CD8-positive, alpha-beta memory T cell (primary cell): ENCODE measurements at places on chromosomes 6 and 20.

DNA sequence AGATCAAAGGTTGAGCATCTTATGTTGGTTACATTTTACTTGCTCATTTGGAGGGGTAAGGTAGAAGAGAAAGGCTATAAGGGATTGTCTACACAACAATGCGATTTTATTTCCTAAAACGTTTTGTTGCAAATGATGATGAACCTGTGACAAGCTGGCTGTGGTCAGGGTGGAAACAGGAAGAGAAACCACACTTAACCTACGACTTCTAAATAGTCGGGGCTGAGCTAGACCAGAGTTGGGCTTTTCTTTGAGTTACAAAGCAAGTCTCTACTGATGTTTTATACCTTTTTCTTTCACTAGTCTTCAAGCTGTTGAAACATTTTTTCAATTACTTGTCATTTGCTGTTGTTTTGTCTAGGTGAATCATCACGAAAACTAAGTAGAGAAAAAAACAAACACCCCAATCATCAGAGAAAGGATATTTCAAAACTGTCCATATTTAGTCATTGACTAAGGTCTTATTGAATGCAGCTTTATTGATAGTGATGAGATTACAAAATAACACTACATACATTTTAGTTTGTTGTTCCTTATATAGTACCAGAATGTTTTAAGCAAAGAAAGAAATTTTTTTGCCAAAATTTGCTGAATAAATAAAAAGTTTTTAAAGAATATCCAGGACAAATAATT, 18.0 kb downstream of the KLHL31 start:
- no peaks in the 10 kb centered on the region for H3K27me3 ChIP-seq
- no peaks in the 10 kb centered on the region for H3K36me3 ChIP-seq
- peak overlapping the region; percentile 7 for H3K4me3 ChIP-seq
- peaks cover 30% of the 10 kb centered on the region for H3K4me1 ChIP-seq
- H3K27ac ChIP-seq = peak overlapping the region; percentile 39
- peak; percentile 59 for DNase-seq

- H3K27me3 ChIP-seq = peaks cover 6% of the 10 kb centered on the region
- DNase-seq = no peak
- H3K4me1 ChIP-seq = no peaks in the 10 kb centered on the region
- H3K27ac ChIP-seq = no peak overlapping the region
- H3K4me3 ChIP-seq = no peak overlapping the region
These were observed 81.0 kb downstream of the CDH22 start for GRCh38 chr20:46227272-46227767.

- H3K4me1 ChIP-seq = peaks cover 22% of the 10 kb centered on the region
- H3K36me3 ChIP-seq = peaks cover 75% of the 10 kb centered on the region
- no peak overlapping the region for H3K4me3 ChIP-seq
- H3K27ac ChIP-seq = no peak overlapping the region
These were observed 53.6 kb downstream of the GNAS start for GRCh38 chr20:58906111-58906510.

DNA sequence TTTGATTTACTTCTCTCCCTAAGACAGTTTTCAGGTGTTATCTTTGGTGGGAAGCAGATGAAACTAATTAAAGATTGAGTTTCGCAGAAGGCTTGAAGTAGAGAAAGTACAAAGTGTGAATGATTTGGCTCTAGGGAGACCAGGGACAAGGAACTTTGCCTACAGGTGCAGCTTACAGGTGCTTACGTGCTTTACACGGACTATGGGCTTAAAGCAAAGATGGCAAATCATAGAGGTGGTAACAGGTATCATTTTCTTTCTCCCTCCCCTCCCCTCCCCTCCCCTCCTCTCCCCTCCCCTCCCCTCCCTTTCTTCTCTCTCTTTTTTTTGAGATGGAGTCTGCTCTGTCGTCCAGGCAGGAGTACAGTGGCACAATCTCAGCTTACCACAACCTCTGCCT, 136.3 kb downstream of the SLC35B3 start:
- H3K27ac ChIP-seq = no peak overlapping the region
- no peaks in the 10 kb centered on the region for H3K4me1 ChIP-seq
- no peak overlapping the region for H3K4me3 ChIP-seq
- no peaks in the 10 kb centered on the region for H3K27me3 ChIP-seq
- DNase-seq = no peak

DNA sequence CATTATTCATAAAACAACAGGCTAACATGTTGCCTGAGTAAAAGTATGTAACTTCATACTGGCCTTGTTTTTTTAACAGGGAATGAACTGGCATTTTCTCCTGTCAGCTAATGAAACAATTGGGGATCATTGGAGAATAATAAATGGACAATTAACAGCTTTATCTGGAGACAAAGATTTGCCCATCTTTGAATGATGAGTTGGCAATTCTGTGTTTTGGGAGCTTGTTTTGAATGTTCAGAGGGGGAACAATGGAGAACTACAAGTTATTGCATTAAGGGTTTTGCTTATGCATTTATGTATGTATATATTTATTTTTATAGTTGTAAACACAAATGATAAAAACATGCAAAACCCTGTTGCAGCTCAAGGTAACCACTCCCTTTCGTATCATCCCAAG, 150.3 kb downstream of the CBLN4 start:
- H3K27ac ChIP-seq = no peak overlapping the region
- no peaks in the 10 kb centered on the region for H3K36me3 ChIP-seq
- no peak overlapping the region for H3K4me3 ChIP-seq
- no peaks in the 10 kb centered on the region for H3K4me1 ChIP-seq
